NCI-H1694 (cell line): ENCODE measurements at places on chromosomes 2 and 18.

DNA sequence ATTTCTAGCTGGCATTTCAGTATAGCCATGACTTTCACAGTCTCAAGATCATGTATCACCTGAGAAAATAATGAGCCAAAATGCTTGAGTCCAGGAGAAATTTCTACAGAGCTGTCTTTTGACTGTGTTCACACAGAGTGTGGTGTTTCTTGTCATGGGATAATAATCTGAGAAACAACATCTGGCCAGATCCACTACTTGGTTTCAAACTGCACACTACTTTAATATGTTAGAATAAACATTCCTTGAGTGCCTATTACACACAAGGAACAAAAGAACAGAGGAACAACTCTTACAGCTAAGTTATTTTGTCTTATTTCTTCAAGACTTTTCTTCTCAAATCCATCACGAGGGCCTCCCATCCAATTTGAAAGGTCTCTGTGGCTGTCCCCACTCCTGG, 108.3 kb downstream of the SS18 start:
- no peak for DNase-seq

DNA sequence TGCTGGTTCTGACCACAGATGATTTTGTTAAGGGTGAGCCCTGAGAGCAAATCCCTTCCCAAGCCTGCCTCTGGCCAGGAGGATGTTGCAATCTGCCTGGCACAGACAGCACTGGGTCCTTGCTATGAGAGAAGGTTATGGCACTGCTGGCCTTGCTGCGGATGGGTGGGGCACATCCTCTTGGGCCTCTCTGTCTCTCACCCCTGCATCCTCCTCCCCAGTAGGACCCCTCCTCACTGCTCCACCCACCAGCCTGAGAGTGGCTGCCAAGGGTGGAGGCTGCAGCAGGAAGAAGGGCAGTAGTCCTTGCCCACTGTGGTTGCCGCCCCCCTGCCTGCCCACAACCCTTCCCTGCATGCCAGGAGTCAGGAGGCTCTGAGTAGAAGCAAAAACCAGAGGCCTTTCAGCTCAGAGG, 180.9 kb downstream of the ZBTB7C start:
- DNase-seq, result no peak

DNA sequence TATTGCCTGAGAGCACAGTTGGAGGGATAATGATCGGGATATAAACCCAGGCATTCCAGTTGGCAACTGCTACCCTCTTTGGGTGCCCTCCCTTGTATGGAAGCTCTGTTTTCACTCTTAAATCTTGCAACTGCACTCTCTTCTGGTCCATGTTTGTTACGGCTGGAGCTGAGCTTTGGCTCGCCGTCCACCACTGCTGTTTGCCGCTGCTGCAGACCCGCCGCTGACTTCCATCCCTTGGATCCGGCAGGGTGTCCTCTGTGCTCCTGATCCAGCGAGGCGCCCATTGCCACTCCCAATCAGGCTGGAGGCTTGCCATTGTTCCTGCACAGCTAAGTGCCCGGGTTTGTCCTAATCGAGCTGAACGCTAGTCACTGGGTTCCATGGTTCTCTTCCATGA, 60.7 kb downstream of the HAUS1 start:
- DNase-seq, result no peak

DNA sequence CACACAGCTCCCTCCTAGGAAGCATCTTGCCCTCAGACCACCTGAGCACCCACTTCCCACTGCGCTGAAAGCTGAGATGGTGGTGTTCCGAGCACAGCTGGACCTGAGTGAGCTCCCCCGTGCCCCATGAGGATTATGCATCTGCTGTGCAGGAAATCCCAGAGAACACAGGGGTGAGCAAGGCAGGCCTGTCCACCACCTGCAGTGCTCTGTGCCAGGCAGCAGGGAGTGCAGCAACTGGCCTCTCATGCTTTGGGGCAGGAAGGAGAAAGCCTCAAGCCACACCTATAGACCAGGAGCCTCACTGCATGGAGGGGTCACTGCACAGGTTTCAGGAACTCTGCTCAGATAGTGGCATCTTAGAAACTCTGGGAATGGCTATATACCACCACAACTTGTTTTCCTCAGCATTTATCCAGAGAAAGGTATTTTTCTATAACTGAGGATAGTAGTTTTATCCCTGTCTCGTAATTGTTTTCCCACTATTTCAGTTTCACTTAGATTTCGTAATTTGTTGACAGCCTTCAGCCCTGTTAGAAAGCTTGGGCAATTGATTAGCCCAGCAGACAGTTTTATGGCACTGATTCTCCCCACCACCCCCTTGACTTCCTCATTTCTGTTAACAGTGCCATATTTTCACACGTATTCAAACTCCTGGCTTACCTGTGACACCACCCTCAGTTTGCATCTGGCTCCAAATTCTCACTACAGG, 144.3 kb upstream of the DAPL1 start:
- DNase-seq, result no peak

- DNase-seq, result no peak
Observed at GRCh38 chr2:68412127-68412819, 47.2 kb downstream of the PLEK start.

DNA sequence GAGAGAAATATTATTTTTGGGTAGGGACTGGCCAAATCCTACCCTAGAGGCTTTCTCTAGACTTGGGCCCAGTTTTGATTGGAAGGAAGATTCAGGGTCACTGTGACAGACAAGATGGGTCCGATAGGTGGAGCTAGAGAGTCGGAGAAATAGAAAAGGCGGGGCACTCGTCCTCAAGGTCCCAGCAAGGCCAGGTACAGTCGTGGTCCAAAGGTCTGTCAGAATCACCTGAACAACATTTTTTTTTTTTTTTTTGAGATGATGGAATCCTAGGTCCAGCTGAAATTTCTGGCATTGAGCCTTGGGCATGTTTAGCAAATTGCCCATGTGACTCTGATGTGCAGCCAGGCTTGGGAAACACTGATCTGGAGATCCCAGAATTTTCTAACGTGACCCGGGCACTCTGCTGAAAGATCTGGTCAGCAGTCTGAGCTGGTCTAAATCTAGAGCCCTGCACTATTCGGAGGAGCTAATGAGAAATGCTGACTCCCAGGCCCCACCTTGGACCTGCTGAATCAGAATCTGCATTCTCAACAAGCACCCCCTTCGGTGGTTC, 23.0 kb upstream of the NTSR2 start:
- peak; percentile 90 for DNase-seq

DNA sequence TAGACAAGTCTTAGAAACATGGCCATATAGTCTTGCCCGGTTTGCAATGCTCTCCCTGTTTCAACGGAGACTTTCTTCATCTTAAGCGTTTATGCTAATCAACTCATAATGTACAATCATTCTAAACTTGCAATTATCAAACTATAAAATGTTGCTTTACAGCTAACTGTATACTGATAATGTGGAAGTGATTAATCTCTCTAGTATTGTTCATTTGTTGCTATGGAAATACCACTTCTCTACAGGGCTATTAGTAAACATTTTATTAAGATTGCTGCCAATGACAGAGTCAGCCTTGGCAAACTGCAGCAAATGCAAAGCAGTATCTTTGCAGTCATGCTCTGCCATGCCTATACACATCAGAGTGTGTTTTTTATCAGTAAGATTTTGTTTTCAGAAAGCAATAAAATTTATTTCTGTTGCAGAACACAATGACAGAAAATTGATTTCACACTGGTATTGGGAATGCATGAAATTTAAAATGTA, 1201.8 kb upstream of the CDH2 start:
- DNase-seq, result no peak

GRCh38 chr2:27016801-27017325, 15.9 kb upstream of the TMEM214 start:
- DNase-seq, result peak; percentile 77

- DNase-seq, result no peak
Observed at GRCh38 chr2:122193622-122194021, 438.2 kb downstream of the TSN start.

DNA sequence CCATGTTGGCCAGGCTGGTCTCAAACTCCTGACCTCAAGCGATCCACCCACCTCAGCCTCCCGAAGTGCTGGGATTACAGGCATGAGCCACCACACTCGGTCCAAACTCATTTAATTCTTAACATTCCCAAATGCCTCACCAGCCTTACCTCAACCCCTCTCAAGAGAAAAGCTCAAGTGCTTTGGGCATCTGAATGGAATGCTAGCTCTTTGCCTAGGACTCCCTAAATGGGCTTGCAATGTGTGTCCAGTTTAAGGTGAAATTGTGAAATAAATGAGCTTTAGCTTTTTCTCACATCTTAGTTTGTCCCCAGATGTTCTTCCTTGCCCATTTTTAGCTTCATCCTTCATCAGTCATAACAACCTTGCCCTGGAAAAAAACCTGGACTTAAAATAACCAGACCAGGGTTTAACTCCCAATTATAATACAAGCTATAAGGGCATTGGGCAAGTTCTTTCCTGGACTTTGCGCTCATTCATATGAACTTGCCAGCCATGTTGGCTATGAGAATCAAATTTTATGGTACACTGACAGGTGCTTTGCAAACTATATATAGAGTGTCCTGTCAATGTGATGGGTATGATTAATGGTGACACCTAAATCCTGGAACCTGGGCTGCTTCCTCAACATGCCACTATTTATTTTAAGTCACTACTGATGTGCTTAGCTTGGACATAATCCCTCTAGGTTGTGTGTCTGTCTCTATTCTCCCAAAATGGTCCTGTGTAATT, 95.1 kb upstream of the SERPINE2 start:
- DNase-seq, result no peak

DNA sequence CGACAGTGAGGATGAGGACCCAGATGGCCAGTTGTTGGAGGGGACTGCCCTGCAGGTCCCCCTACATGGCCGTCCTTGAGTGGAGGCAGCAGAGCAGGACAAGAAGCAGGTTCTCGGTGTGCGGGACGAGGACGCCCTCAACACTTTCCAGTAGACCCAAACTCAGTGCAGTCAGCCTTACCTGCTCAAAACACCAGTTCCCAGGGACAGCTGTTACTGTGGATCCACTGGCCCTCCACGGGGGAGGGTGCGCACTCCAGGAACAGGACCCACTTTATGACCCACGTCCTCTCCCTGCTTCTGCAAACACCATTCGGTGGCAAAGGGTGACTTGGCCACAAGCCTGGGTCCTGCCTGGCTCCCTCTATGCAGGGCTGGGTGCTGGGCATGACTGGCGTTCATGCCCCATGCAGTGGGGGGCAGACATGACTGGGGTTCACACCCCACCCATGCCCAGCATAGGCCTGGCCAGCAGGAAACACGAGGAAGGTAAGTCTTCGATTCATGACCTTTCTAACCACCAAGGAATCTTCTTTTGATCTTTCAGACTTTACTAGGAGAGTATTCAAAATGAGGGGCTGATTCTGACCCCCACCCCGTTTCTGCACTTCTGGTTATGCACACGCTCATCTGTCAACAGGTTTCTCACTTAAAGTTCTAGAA, 233.7 kb downstream of the HDAC4 start:
- no peak for DNase-seq

DNA sequence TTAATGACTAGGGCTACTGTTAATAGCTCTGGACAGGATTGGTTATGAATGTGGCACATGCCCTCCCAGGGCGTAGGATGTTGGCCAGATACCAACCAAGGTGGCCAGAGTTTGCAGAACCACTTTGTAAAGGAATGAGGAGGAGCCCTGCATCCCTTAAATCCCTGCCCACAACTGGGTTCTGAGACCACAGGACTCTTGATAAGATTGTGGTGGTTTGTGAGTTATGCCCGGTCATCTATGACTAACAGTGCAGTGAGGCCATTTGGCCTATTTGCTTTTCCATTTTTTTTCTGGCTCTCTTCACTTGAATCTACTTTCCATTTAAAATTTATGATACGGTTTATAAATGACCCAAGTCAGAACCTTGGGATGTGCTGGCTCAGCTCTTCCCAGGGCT, 294.5 kb downstream of the PRKCE start:
- DNase-seq, result no peak

GRCh38 chr18:38575648-38576047, 1010.0 kb upstream of the CELF4 start:
- no peak for DNase-seq

DNA sequence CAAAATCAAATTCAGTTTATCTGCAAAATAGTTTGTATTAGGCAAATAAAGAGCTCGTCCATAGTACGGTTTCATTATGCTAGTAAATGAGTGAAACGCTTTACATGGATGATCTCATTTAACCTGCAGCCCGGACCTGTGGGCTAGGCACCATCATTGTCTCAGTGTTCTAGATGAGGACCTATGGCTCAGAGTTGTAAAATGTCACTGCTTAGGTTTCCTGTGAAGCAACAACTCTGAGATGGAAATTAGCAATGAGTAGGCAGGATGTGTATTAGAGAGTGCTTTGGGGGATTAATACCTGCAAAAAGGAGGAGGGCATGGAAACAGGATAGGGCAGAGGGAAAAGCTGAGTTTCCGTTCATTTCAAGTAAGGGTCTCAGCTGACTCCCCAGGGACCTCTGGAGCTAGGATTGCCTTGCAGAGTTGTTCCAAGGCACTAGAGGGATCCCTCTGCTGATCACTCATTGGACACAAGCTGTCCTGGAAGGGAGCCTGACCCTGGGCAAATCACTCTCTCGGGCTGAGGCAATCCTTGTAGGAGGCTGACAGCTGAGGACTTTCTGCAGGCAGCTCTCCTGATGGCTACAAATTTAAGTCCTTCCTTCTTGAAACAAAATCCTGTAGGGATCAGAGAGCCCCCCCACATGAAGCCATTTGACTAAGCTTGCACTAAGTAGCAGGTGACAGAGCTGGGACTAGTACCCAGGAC, 58.8 kb upstream of the SIX2 start:
- DNase-seq, result no peak

- no peak for DNase-seq
Observed at GRCh38 chr2:159176555-159176954, 109.9 kb downstream of the WDSUB1 start.

DNA sequence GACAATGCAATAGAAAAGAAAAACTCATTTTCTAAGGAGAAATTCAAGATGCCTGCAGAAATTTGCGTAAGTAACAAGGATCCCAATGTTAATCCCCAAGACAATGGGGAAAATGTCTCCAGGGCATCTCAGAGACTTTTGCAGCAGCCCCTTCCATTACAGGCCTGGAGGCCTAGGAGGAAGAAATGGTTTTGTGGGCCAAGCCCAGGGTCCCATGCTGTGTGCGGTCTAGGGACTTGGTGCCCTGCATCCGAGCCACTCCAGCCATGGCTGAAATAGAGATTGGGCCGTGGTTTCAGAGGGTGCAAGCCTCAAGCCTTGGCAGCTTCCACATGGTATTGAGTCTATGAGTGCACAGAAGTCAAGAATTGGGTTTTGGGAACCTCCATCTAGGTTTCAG, 103.9 kb upstream of the ACVR1 start:
- no peak for DNase-seq

DNA sequence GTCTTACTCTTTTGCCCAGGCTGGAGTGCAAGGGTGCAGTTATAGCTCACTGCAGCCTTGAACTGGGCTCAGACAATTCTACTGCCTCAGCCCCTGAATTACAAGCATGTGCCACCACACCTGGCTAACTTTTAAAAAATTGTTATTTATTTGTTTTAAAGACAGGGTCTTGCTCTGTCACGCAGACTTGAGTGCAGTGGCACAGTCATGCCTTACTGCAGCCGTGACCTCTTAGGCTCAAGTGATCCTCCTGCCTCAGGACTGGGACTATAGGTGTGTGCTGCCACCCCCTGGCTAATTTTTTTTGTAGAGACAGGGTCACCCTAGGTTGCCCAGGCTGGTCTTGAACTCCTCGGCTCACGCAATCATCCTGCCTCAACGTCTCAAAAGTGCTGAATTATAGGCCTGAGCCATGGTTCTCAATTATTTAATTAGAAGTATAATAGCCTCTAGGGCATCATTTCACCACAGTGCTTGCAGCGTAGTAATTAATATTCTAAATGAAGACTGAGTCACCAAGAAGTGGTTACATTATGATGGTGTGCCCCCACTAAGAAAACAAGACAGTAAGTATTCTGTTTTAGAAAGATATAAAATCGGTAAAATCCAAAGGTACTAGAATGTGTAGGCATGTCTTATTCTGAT, 69.6 kb downstream of the EML4 start:
- DNase-seq, result no peak
